ENCODE measurements at places on chromosomes 5 and 9.

DNA sequence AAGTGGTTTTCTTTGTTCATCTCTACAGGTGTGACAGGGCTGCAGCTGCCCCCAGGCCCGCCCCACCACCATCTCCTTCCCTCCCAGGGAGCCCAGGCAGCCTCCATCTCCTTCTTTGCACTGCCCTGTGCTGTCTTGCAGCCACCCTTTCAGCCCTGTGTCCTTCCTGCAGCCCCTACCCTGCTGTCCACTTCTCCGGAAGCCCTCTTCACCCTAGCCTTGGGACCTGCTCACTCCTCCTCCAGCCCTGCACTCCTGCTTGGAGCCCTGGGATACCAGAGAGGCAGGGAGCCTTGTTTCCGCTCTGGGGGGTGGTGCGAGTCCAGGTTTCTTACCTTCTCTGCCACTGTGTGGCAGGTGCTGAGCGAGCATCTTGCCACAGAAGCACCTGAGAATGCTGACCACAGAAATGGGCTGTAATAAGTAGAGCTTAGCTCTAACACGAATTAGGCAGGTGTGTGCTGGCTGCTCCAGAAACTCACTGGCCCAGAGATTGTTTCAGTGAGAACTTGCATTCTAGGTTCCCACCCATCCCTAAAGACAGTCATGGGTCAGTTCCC, 51.3 kb upstream of the GADD45G start:
- DNase-seq = no peak

DNA sequence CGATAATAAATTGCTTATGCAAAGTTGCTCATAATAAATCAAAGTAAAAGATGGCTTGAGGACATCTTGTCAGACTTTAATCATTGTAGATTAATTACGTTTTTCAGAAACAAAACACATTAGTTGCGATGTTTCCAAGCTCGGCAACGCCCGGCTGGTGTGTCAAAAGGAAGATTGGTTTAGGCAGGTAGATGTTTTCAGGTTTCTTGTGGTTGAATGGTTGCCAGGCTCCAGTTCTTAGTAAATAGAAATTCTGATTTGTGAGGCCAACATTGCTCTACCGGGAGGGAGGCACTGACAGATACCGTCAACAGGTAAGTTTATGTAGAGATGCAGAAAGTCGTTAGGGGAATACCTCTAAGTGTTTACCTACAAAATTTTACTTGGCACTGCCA, 280.3 kb downstream of the NPR3 start:
- DNase-seq = no peak

DNA sequence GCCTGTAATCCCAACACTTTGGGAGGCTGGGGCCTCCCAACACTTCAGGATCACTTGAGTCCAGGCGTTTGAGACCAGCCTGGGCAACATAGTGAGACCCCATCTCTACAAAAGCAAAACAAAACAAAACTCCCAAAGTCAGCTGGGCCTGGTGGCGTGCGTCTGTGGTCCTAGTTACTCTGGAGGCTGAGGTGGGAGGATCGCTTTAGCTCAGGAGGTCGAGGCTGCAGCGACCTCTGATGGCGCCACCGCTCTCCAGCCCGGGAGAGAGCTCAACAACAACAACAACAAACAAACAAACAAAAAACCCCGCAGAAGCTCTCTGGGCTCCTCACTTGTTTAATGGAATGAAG, 528 bp downstream of the ACOT12 start:
- DNase-seq = no peak

DNA sequence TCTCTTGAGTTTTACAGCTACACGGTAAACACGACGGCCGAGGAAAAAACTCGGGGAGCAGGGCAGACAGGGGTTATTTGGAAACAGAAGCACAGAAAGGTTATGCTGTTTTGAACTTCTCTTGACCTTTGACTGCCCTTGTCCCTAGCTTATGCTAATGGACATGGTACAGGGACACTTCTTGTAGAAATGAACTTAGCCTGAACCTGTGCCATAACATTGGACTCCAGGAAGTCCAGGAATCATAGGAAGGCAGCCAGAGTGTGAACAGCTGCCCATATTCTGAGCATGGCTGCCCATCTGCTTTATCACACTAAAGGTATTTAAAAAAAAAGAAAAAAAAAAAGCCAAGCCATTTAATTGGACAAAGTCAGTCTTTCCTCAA, 46.1 kb downstream of the NR6A1 start:
- DNase-seq = no peak

DNA sequence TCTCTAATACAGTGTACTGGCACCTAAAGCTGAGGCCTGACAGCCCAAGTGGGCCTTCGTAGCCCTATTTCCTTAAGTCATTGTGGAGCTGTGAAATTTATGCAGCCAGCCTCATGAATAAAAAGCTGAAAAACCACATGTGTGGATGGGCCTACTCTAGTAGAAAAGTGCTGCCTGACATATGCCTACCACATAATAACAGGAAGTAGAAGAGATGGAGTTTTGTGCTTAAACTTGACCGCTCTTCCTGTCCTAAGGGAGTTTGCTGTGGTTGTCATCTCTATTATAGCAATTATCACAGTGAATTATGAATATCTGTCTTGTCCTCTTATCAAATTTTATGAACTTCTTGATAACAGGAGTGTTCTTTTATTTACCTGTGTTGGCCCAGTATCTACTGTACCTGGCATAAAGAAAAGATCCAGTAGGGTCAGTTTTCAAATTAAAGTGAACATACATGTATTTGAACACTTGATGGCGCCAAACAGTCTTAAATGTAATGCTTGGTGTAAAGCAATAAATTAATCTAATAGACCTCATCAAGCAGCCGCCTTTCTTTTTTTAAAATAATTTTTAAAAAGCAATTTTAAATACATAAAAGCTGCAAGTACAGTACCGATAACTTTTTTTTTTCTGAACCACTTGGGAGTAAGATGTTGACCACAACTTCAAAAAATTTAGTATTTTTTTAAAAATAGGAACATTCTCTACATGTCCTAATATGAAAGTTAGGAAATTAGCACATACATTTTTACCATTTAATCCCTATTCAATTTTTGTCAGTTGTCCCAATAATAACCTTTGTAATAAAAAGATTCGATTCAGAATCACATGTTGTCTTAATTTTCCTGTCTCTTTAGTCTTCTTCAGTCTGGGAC, 51.0 kb downstream of the FKTN start:
- DNase-seq = peak; percentile 26

DNA sequence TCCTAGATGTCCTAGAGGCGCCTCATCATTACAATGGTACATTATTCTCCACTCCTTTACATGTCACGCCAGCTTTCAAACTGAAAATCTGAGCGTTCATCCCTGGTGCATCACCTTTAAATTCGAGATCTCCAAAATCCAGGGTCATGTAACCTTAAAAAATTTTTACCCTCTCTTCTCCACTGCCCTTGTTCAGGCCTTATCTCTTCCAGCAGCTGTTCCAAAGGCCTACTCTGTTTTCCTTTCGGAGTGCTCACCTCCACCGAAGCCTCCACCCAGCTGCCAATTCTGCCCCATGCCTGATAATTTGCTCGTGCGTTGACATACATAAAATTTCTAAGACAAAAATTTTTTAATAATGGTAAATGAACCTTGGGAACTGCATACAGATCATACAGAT, 950 bp upstream of the MSH3 start:
- no peak for DNase-seq

DNA sequence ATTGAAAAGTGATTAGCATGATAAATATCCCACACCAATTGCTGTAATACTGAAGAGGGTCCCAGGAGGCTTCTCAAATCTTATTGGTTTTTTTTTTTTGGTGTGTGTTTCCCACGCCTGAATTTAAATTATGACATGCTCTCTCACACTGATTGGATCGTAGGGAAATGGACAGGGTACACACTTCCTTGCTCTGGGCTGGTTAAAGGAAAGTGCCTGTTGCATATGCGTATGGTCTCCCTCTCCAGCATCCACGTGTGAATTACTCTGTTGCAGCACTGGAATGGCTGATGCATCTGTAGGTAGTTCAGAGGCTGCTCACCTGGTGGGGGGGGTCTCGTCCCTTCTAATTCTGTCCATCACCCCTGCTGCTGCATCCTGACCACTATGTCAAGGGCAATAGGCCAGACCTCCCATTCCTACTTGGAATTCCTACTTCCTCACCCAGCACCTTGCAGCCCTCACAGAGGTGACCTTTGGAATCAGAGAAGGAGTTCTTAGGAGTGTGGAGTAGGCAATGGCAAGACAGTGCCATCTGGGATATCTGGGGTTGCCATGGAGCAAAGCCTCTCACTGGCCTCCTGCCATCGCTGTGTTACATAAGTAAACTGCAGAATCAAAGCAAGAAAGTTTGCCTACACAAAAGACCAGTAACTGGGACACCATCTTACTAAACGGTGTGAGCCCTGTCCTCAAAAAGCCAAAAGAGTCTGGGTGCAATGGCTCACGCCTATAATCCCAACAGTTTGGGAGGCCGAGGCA, 71.4 kb upstream of the FBXW11 start:
- no peak for DNase-seq

DNA sequence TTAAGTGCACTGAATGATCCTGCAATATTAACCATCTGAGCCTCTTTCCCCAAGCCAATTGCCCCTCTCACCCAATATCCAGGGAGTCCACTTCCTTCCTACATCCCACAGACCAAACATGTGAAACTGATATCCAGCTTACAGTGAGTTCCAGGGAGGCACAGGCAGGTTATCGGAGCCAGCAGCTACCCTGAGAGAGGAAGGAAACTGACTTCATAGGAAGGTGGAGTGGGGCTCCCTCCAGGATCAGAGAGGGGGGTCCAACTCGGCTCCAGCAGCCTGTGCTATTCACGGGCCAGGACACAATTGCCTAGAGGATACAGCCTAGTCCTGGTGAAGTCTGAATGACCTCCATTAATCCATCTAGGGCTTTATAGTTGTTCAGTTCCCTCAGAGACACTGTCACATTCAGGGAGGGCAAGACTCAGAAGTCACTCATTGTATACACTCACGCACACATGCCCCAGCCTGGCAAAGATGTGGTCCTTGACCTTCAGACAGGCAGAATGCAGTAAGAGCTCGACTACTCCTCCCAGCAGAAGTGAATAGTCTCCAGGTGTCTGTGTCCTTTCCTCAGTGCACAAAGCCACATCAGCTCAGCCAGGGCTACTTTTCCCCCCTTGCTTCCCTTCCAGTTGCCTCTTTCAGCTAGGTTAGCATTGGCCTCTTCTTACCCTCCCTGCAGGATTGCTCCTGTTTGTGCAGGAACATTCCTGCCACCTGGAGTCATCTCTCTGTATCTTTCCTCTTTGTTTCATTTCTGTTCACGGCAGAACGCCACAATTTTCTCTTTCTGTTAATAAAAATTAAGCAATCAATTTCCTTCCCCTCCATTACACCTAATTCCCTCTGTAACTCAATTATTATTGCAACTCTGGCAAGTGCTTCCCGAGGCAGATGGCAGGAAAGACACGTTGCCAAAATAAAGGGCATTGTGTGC, 501.7 kb downstream of the ARHGEF28 start:
- DNase-seq = no peak

DNA sequence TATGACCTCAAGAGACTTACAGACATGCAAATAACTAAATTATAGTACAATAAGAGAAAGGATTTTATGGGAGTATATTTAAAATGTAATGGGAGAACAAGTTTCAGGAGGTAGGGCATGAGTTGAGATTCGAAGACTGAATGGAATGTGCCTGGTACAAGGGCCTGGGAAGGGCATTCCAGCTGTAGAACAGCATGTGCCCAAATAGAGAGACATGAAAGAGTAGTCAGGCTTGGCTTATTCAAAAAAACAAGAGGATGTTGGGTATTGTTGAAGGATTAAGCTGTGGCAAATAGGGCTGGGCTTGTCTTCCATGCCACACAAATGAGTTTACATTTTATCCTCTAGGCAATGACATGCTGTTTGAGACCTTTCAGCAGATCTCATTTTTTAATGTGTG, 86.9 kb downstream of the FOCAD start:
- no peak for DNase-seq

DNA sequence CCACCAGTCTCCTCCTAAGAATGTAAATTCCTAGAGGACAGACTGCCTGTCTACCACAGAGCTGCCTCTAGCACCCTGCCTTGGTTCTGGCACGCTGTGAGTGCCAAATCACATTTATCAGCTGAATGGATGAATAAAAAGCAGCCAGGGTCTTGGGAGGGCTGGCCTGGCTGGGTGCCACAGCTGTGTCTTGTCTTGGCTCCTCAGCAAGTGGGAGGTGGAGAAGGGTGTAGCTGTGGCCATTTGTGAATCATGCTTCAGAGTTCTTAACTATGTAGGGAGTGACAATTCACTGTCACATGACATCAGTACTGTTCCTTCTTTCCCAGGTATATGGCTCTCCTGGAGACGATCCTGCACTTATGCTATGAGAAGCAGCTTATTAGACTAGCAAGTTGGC, 70.6 kb downstream of the DCP2 start:
- no peak for DNase-seq

- DNase-seq = peak; percentile 77
Observed at GRCh38 chr5:110916381-110917049, 155.0 kb upstream of the TSLP start.

DNA sequence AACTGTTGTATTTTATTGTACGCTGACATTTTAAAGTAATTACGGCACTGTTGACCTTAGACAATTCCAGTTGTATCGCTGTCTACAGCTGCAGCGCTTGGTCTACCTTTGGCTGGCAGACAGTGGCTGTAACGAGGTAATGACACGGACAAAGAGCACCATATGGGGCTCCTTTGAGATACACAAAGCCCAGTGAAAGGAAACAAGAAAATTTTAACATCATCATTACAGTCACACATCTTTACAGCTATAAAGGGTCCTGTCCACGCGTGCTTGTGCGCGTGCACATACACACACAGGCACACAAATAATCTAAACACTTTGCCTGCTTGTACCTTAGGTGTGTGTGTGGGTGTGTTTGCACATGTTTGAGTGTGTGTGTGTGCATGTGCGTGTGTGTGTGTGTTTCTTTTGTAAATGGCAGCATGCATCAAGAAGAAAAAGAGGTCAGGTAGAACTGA, 946.0 kb downstream of the NR2F1-AS1 start:
- no peak for DNase-seq

DNA sequence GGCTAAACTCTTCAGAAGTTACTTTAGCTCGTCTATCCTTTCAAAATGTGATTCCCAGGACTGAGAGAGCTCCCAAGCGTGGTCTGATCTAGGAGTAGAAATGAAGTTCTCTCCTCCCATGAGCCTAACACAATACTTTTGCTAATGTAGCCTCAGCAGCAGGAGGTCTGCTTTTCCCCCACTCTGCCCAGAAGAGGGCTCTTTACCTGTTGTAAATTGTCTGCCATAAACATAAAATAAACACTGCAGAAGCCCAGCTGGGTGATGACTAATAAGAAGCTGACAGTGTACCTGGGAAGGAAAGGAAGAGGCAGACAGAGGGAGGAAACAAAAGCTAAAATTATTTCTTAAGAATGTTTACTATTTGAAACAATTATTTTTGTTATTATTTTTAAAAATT, 15.4 kb downstream of the SLC36A3 start:
- DNase-seq = no peak

All from stromal cell of bone marrow (primary cell).